ENCODE measurements at places on chromosomes 12 and 14. TPM values are rescaled to one million over a fixed set of nuclear protein-coding genes. Genes with fewer than 3 reads are reported as not detected.
A peak's percentile ranks its signal among the peaks of the same experiment; 100 is the strongest.

- DNase-seq, result peak; percentile 75
Measured at GRCh38 chr14:68951035-68951797, 27.9 kb downstream of the ACTN1 start.

DNA sequence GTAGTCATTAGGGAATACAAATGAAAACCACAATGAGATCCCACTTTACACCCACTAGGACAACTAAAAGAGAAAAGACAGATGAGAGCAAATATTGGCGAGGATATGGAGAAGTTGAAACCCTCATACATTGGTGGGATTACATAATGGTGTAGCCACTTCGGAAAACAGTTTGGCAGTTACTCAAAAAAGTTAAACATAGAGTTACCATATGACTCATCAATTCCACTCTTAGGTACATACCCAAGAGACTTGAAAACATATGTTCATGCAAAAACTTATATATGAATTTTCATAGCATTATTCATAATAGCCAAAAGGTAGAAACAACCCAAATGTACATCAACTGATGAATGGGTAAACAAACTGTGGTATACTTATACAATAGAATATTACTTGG, 27.1 kb downstream of the ALDH1L2 start:
- no peak for DNase-seq

DNA sequence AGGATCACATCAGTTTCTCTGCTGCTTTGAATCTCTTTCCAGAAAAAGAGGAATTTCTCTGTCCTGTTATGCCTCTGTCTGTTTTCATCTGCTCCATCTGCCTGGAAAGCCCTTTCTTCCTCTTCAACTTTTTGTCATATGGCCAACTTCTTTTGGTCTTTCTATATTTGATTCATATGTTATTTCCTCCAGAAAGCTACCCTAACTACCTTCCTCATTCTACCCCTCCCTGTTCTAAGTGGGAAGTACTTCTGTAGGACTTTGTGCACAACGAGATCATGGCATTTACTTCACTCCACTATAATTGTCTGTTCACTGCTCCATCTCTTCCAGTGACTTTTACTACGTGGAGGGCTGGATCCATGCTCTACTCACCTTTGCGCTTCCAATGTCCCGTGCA, 5.9 kb downstream of the CLEC4D start:
- no peak for DNase-seq

- no peak for DNase-seq
Measured at GRCh38 chr12:104499668-104500332, 43.1 kb downstream of the CHST11 start.

- no peak for DNase-seq
Measured at GRCh38 chr12:2324387-2324786, 271.6 kb downstream of the CACNA1C start.

DNA sequence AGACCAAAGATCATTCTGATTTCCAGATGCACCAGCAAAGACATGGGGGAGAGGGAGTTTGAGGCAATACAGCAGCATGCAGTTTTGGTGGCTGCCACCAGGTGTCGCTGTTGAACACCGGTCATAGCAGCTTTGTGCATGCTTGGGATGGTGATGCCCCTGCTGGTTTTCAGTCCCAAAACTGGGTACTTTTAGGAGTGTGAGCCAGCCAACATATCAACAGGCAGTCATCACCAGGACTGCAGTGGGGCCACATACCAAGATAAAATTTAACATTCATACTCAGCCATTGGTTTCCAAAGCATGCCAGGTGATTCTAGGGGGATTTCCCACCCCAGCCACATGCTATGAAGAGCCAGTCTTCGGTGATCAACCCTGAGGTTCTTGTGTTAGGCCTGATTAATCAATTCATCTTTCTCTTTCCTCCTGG, 64.2 kb downstream of the PHETA1 start:
- DNase-seq, result no peak

DNA sequence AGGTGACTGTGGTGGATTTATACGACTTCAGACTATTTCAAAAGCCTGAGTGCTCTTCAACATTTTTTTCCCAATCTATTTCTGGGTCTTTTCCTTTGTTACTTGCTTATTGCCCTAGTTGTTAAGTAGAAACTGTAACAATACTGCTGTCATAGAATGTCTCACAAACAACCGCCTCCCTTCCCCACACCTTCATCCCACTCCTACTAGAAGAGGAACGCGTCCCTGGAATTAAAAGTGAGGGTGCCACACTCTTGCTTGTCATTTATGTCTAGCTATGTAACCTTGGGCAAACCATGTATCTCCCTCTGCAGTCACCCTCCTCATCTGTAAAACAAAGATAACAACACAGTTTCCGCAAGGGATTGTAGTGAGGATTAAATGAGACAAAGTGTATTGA, 8.6 kb downstream of the BRAP start:
- DNase-seq, result no peak

- no peak for DNase-seq
Measured at GRCh38 chr14:51109651-51110050, 14.7 kb upstream of the TRIM9 start.

- no peak for DNase-seq
Measured at GRCh38 chr12:95096378-95096777, 23.0 kb upstream of the NR2C1 start.

DNA sequence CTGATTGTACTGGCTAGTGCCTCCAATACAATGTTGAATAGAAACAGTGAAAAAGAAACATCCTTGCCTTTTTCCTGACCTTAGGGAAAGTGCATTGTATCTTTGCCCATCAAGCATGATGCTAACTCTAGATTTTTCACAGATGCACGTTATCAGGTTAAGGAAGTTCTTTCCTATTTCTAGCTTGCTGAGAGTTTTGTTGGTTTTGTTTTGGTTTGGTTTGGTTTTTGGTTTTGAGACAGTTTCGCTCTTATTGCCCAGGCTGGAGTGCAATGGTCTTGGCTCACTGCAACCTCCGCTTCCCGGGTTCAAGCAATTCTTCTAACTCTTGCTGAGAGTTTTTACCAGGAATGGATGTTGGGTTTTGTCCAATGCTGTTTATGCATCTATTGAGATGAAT, 89.0 kb downstream of the BRMS1L start:
- DNase-seq, result no peak

DNA sequence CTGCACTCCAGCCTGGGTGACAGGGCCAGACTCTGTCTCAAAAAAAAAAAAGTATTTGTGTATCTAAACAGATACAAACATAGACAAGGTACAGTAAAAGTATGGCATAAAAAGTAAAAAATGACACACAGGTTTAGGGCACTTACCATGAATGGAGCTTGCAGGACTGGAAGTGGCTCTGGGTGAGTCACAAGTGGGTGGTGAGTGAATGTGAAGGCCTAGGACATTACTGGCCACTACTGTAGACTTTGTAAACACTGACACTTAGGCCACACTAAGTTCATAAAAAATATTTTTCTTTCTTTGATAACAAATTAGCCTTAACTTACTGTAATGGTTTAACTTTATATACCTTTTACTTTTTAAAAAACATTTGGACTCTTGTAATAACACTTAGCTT, 38.0 kb upstream of the EIF5 start:
- no peak for DNase-seq

DNA sequence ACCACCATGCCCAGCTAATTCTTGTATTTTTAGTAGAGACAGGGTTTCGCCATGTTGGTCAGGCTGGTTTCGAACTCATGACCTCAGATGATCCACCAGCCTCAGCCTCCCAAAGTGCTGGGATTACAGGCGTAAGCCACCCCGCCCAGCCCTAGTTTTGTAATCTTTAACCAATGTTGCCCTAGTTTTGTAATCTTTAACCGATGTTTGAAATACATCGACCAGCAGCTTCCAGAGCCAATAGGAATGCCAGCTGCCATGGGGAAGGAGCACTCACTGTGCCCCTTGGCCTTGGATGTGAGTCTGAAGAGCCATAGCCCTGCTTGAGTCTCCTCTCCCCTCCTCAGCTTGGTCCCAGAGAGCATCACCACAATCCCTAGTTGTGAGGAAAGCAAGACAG, 209.3 kb upstream of the RGS6 start:
- DNase-seq, result no peak

DNA sequence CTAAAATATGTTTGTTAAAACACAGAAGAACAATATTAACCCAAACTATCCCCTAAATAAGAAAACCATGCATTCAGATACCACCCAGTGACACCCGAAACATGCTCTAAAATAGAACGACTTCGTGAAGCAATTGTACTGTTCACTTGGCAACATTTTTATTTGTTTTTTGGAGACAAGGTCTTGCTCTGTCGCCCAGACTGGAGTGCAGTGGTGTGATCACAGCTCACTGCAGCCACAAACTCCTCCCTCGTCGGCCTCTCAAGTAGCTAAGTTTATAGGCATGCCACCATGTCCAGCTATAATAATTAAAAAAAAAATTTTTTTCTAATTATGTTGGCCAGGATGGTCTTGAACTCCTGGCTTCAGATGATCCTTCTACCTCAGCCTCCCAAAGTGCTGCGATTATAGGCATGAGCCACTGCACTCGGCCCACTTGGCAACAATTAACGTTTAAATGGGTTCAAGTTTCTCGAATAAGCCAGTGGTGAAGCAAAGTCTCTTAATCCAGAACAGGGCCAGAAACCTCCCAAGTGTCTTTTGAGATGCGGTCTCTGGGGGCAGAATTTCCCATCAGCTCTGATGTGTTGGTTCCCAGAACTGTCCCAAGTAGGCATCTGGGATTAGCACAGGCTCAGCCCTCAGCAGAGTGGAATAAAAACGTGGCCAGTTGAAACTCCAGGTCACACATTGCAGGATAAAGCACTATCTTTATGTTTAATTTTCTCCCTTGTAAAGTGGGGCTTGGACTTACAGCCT, 74.5 kb downstream of the TMCC3 start:
- DNase-seq, result no peak

DNA sequence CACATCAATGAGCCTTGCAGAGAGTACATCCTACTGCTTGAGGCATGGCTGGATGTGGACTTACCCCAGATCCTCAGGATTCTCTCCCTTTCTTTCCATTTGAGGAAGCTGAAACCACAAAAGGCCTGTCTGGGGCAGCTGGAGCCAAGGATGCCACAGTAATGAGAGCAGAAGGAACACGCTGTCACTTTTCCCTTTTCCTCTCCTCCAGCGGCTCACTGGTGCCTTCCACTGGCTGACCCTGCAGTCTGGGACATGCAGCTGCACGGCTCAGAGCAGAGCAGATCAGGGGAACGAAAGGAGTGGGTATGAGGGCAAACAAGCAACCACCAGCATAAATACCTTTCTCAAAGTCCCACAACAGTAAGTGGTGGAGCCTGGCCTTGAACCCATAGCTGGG, 78.2 kb downstream of the GAS2L3 start:
- DNase-seq, result no peak

DNA sequence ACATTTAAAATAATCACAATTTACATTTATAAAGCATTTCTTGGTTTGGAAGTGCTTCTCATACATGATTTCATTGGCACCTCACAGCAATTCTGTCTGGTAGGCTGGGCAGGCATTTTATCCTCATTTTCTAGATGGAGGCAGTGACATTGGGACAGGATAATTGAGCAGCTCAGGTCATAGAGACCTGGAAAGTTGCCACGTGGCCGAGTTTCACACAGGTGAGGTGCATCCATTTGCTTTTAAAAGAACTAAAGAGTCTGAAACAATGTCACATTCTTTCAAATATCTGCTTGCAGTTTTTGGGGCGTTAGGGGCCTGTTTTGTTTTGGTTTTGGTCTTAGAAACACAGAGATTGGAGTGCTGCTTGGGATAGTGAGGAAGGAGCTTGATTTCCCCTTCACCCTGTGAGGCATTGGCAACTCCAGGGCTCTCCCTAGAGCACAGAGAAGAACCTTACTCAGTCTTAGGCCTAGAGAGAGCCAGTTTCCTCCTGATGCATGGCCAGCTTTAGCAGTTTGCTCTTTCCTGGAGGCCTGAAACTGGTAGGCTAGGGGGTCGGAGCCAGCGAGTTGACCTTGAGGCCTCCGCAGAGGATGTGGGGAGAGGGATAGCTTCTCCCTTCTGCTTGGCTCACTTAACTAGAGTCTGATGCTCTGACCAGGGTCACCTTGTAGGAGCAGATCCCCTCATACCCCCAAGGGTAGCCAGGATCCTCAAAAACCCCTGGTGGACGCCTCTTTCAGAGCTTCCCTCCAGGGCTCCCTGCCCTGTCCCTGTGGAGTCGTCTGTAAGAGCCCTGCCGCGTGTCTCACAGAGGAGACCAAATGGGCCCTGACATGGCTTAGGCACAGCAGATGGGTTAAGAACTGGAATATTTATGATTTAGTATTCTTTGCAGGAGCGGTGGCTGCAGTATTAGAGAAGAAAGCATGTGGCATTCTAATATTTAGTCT, 34.9 kb upstream of the JDP2 start:
- no peak for DNase-seq

DNA sequence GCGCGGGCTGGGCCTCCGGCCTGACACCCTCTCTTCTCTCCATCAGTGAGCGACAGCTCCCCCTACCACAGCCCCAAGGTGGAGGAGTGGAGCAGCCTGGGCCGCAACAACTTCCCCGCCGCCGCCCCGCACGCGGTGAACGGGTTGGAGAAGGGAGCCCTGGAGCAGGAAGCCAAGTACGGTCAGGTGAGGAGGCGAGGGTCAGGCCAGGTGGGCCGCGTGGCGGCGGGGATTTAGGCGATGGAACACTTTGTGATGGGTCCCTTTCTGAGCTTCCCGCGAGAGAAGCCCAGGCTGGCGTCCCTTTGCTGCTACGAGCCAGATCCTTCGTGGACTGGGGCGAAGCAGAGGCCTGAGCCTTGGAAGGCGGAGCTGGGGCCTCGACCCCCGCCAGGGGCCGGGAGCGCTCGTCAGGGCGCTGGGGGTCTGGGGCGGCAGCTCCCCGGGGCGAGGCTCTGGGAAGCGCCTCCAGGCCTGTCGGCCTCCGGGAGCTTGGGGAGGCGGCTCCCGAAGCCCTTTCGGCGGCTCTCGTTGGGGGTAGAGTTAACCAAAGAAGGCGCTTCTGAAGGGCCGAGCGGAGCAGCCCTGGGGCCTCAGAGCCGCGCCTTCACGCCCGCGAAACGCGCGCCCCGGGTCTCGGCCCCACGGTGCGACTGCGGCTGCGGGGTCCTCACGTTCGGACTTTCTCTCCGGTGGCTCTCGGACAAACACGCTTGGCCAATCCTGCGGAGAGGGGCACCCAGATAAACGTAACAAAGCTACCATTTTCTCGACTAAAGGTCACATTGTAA, 5.0 kb downstream of the PAX9 start:
- no peak for DNase-seq

DNA sequence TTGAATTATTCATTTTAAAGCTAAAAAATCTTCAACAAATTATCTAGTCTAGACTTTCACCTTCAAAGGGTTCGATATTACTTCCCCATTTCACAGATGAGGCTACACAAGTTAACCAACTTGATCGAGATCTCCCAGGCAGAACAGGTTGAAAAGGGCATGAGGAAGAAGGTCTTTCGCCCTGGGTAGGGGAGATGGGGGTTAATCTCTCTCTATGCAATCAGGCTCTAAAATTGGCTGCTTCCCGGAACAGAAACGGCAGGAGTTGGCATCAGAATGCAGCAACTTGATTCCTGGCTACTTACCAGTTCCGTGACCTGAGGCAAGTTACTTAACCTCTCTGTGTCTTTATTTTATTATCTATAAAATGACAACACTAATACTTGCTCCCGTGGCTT, 2.4 kb upstream of the CISTR start:
- no peak for DNase-seq

Gene CD163
- total RNA-seq, result 1.1 TPM

Gene IL26
- 0.25 TPM for total RNA-seq
